ENCODE measurements at places on chromosomes 2 and 18.

DNA sequence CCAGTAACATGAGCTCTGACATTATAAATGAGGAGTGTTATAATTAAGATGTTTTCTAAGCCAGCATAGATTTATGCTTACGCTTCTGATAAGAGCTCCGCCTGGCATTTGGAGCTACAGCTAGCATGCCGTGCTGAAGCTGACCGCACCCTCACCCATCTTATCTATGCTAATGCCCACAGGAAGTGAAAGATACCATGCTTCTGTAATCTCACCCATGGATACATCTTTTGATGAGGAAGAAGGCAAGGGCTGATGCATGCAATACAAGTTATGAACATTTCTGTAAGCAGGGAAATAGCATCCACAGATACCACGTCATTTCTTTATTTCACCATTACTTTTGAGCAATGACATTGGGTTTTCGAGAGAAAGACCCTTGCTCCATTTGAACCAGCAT is 82.3 kb downstream of the ARL4C start:
- DNase-seq = no peak

- DNase-seq = no peak
These were observed 48.5 kb upstream of the CCDC195 start for GRCh38 chr2:224764565-224765236.

DNA sequence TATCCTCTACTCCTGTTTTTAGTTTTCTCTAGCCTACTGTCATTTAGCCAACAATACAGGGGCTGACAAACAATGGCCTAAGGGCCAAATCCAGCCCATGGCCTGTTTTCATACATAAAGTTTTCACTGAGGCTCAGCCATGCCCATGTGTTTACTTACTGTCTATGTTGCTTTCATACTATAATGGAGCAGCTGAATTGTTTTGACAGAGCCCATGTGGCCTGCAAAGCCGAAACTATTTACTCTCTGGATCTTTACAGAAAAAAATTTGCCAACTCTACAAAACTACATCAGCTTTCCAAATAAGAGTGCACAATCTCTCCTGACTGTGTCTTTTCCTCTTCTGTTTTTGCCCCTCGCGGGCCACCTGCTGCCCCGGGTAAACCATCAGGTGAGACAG is 24.0 kb downstream of the LGALSL start:
- no peak for DNase-seq

DNA sequence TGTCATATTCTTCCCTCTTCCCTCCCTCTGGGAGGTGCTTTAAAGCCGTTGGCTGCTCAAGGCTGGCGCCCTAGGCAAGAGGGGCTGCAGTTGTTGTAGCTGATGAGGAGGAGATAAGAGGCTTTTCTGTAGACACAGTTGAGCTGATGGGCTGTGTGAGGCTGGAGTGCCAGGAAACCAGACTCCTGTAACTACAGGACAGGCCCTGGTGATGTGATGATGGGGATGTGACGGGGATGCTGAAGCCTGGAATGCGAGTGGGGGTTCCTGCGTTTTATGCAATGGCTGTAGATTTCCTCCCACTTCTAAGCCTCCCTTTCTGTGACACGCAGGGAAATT is 5.7 kb upstream of the EFR3B start:
- no peak for DNase-seq

- DNase-seq = no peak
These were observed 120.4 kb upstream of the ACKR3 start for GRCh38 chr2:236449167-236449761.

DNA sequence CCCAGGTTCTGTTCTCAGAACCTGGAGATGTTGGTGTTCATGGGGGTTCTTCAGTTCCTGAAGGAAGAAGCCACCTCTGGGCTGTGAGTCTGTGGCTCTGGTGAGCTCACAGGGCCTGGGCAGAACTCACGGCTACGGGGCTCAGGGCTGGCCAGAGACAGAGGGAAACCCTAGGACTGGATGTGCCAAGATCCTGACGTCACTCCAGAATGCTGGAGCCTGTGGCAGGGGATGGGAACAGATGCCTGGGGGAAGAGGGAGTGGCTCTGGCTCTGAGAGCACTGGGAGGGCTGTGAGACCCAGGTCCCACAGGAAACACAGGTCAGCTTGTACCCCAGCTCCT is at the start of gene OTOF:
TSS of gene OTOF (minus strand) at position 214 of the 343 bp plus-strand sequence.
- peak; percentile 67 for DNase-seq

DNA sequence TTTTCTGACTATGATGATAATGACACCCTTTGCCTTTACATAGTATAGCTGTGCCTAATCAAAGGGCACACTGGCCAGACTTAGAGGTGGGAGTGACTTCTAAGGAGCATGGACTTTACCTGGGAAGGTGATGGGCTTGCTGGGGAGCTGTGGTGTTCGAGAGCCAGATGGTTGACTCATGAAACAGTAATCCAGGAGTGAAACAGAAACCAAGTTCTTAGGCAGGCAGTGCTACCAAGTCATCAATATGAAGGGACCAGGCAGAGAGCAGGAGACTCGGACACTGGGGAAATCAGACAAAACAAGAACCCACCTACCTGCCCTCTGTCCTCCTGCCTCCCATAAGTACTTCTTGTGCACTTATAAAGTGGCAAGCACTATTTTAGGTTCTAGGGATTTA is 430.4 kb downstream of the DLGAP1 start:
- DNase-seq = no peak

- no peak for DNase-seq
These were observed 6.1 kb upstream of the CCDC195 start for GRCh38 chr2:224722250-224722649.

DNA sequence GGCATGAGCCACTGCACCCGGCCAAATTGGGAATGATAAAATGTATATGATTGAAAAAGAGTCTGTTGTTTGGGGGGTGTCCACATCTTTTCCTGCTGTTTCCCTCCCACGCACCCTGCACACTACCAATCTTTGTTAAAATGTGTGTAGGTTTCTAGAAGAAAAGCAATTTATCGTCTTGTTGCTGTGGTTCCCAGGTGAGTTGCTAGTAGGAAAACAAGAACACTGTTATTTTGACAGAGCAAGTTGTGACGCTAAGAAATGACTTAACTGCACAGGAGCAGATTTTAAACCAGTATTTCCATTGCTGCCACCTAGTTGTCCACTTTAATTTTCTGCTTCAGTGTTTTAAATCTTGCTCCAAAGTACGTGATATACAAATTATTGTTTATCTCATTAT is 21.0 kb upstream of the USP14 start:
- DNase-seq = no peak

DNA sequence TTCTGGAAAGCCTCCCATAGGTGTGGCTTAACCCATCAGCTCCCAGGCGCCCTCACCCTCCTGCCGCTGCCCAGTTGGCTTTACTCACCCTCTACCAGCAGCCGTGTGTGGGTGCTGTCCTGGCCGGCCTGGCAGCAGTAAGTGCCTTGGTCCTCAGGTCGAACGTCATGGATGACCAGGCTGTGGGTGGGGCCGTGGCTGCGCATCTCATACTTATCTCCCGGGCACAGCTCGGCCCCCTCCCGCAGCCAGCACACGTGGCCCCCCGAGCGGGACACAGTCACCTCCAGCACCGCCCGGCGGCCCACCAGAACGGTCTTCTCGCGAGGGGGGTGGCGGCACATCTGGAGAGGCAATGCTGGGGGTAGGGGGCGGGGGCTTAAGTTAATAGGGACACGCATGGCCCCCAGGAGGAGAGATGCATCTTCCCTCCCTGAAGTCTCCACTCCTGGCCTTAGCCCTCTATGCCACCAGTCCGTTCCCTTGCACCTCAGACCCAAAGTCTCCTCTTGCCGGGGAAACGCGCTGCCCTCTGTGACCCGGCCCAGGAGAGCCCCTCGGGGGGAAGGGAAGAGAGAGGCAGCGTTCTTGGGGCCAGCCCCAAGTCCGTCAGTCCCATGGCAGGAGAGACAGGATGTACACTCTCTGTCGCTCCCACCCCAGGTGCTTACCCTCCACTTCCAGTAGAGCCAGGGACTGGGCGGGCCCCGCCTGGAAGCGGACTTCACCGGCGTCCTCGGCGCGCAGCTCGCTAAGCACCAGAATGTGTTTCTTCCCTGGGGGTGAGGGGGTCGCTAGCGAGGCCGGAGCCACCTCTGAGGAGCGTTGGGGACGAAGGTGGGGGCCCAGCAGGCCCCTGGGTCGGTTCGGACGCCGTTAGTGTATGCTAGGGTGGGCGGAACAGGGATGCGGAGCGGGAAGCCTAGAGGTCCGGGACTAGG is 7.9 kb downstream of the TMEM198 start:
- DNase-seq = peak; percentile 64

GRCh38 chr18:68172842-68173549 is 541.9 kb downstream of the TMX3 start:
- DNase-seq = no peak

DNA sequence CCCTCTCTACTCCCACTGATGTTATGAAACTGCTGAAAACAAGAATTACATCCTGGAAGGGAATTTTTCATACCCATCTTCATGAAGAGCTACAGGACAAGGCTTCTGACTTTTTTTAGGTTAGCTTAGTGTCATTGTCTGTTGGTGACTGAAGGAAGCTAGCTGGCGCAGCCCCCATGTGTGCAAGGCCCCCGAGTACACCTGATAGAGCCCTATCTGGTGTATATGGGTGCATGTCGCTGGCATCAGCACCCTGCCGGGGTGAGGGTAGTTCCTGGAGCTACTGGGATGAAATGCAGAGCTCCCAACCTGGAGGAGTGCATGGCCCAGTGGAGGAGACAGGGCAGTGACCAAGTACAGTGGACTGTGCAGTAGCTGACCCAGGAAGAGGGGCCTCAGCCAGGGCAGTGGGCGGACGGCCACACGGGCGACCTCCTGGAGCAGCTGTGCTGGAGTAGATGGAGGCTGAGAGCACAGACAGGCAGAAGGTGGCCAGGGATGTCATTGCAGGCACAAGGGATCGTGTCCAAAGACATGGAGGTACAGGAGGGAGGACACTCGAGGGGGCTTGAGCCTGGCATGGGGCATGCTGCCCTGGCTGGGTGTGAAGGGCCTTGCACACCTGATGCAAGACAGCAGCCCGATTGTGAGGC is 12.1 kb downstream of the IMPA2 start:
- DNase-seq = no peak

- DNase-seq = no peak
These were observed 127.1 kb downstream of the DSC3 start for GRCh38 chr18:30915336-30915988.

GRCh38 chr2:206982360-206982955 is 43.1 kb downstream of the CPO start:
- no peak for DNase-seq

DNA sequence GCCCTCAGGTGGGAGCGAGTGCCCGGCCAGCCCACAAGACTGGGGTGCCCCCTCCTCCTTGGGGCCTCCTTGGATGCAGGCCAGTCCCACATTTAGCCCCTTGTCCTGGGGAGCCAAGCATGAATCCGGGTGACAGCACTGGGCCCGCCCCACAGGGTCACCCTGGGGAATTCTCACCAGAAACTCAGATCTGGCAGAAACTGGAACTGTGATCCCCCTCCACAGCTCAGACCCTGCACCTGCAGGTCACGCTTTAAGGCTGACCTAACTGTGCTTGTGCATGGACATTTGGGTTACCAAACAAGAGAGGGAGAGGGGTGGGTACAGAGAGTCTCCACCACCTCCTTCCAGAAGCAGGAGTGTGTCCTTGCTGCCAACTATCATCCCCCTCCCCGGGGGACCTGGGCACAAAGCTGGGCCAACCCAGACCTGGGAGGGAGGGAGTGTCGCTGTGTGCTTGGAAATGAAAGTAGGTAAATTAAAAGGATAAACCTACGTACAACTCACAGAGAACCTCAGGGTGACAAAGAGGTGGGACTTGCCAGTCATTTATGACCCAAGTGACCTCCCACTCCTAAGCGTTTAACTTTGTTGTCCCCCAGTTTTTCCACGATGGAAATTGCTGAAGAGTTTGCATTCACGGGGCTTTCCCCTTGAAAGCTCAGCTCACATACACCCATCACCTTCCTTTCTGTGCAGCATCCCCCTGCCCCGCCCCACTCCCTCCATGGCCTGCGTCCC is 9.1 kb downstream of the ITM2C start:
- DNase-seq = no peak

DNA sequence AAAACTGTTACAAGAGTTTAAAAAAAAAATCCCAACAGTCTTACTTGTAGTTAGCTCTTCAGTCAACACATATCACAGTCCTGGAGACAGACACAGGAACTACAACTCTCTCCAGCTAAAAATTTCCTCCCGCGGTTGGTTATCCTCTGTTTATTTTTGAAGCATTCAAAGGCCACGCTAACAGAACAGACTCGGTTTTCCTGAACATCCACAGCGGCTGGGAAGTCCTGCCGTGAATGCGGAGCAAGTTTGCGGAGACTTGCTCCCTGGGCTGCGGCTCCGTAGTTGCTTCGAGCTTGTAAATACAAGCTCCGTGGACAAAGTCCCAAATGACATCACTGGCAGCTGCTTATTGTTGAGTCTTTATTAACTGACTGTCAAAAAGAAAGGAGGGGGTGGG is at the start of gene NCKAP5:
TSS of gene NCKAP5 (minus strand) at position 292 of the 400 bp plus-strand sequence. CDS start 50,937 bp downstream, outside the sequence.
- DNase-seq = no peak

- DNase-seq = no peak
These were observed 171.2 kb downstream of the TCF4 start for GRCh38 chr18:55416791-55417190.

- no peak for DNase-seq
These were observed 286.9 kb downstream of the INSIG2 start for GRCh38 chr2:118374974-118375755.

- DNase-seq = no peak
These were observed 48.3 kb upstream of the GULP1 start for GRCh38 chr2:188243381-188243780.

DNA sequence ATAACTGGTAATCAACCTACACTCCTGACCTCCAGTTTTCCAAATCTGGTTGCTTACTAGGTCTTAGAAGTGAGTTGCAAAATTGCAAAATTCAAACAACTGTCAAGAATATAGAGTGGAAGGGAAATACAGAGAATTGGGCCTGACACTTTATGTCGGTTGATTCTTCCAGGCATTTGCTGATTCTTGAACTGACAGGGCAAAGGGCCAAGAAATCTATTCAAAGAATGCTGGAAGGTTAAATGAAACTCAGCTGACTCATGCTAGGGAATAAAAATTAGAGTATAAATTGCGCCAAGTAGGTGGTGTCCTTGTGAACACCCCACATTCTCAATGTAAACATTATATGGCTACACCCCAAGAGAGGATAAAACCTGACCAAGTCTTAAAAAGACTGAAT is 21.5 kb upstream of the ZSCAN30 start:
- no peak for DNase-seq

DNA sequence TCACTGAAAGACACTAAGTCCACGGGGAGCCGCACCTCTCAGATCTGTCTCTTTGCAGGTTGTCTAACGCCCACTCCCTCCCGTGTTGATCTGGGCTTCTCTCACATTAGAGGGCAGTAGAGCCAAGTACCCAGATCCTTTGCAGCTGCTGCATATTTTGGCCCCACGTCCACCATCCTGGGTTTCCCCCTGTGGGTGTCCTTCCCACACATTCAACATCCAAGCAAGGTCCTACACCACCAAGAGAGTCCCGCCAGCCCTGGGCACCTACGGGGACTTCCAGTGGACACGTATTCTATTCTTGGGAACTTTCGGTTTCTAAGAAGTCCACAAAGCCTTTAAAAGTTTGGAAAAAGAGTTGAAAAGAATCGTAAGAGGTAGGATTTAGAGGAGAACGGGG is 116.6 kb downstream of the ATL2 start:
- no peak for DNase-seq

- no peak for DNase-seq
These were observed 57.0 kb downstream of the LYPD6 start for GRCh38 chr2:149387411-149387810.
